Vagina (tissue), 2 donors: ENCODE measurements at places on chromosomes 12 and 14.

- peak; percentile 89 for DNase-seq
These were observed 62.0 kb downstream of the TMEM121 start for GRCh38 chr14:105588236-105588860.

GRCh38 chr14:64752909-64753308 is 48.7 kb downstream of the PLEKHG3 start:
- DNase-seq, result no peak

- DNase-seq, result no peak
These were observed 2.6 kb downstream of the GLRX5 start for GRCh38 chr14:95537298-95538089.

- DNase-seq, result no peak
These were observed at the start of gene ANHX for GRCh38 chr12:133235401-133236112. ANHX (minus strand) TSS chr12:133235877; CDS start chr12:133234356, 1,521 bp downstream.

- DNase-seq, result no peak
These were observed 73.7 kb upstream of the KCNH3 start for GRCh38 chr12:49465132-49465531.

DNA sequence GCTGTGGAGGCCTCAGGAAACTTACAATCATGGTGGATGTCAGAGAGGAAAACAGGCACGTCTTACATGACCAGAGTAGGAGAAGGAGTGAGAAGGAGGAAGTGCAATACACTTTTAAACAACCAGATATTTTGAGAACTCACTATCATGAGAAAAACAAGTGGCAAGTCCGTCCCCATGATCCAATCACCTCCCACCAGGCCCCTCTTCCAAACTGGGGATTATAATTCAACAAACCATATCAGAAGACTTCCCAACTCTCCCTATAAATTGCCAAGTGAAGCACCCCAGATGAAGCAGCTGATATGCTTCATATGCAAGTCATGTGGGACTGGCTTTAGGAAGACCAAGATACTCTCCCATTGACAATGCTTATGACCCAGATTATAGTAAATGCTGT is 11.6 kb upstream of the ACSM4 start:
- no peak for DNase-seq

- DNase-seq, result no peak
These were observed 47.5 kb downstream of the PAH start for GRCh38 chr12:102869571-102869970.

- no peak for DNase-seq
These were observed 3.7 kb downstream of the RNF10 start for GRCh38 chr12:120537856-120538220.

DNA sequence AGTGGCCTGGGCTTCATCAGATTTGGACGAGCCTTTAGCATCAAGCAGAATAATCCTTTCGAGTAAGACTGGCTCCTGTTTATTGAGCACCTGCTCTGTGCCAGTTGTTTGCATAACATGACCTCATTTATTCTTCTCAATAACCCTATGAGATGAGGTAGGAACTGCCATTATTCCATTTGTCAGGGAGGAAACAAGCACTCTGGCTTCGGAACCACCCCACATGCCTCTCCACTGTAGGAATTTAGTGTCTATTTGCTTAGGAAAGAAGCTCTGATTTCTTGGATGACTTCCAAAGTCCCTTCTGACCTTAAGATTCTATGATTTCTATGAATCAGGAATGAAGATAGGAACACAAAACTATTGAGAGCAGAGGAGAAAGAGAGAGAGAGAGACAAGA is 11.0 kb downstream of the SAMD4A start:
- no peak for DNase-seq

GRCh38 chr12:49539406-49540228 is 787 bp downstream of the KCNH3 start:
- no peak for DNase-seq
